ENCODE measurements at places on chromosomes 7 and 10.

DNA sequence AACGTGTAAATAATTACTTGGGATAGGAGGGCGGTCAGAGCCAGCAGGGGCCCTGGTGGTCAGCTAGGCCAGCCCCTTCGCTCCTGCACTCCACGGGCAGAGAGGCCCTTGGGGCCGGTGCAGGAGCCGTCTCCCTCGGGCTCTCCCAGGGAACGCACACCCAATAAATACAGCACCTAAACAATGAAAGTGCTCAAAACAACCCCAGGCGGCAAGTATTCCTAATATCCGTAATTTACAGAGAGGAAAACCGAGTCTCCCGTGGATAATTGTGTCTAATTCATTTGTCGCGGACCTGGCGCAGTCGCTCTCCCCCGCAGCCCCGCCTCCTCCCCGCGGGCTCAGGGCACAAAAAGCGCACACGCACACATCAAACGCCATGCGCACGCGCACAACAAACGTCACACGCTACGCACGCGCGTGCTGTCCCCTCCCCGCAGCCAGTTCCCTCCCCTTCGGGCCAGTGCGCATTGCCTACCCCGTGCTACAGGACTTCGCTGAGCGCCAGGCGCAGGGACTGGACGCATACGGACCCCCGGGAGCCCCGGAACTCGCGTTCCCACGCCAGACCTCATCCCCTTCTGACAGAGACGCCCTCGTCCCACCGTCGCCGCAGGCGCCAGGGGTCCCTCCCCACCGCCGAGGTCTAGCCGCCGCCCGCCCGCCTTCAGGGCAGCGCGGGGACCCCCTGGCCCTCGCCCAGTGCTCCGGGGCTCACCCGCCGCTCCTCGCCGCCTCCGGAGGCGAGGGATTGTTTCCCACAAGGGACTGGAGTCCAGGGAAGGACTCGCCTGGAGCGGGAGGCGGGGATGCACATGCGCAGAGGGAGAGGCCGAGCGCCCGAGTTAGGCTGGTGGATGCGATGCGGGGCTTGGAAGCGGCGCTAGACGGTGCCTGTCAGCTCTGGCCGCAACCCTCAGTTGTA lies at the start of gene ZNF248:
Gene ZNF248 (minus strand): TSS at position 324 of the 925 bp plus-strand sequence. CDS start 1,300 bp downstream, outside the sequence.
- DNase-seq, result peak; percentile 83

GRCh38 chr7:157760004-157760730 lies 423.4 kb downstream of the DNAJB6 start:
- DNase-seq, result no peak

DNA sequence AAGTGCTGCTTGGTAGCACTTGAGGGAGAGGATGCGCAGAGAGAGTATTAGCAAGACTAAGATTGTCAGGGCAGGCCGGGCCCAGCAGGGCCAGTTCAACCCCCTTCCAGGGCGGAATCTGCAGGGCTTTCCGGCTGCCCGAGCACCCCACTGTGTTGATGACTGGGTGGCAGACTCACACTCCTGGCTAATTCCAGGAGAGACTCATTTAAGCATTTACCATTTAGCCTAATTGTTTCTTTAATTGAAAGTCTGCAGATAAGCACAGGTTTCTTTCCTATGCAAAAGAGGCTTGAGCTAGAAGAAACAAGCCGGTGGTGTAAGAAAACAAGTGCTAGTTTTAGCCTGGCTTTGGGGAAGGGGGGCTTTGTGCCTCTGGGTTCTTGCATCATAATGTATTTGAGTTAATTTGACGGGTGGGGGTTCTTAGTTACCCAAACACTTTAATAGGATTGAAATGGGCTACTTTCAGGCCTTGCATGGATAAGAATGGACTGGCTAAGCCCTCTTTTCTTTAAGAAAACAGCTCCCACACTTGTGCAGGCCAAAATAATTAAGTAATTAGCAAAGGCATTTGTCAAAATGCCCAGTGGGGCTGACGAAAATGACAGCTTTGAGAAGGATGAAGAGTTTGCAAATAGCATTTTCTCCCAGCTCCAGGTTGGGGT lies 201.3 kb downstream of the MYOF start:
- no peak for DNase-seq

- no peak for DNase-seq
These were observed 173.3 kb downstream of the PDE1C start for GRCh38 chr7:31896925-31897324.

DNA sequence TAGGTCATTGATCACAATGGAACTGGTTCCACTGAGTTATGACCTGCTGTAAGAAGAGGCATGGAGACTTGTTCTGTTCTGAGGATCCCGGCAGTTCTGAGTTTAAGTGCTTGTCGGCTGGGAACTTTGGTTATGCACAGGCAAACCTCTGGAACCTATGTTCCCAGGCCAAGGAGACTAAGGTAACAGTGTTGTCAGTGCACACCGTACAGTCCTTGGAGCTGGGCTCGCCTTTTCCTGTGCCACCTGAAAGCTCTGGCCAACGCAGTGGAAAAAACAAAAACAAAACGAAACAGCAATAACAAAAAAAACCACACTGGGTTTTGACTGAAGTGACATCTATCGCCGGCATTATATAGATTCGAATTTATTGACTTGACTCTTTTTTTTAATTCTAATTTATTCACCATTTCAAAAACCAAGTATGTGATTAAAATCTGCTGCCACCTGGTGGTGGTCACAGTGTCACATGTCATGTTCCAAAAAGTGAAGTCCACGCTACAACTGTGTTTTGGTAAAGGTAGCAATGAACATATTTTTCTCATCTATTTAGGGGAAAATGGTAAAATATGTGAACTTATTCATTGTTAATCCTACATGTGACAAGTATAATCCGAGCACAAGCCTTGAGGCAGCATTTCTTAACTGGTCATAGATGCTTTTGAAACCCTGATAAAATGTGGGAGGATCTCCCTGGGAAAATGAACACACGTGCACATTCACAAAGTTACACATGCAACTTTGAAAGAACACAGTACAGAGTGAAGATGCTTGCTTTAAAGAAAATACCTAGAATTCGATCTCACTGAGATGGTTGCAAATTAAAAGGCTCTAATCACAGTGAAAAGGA lies 113.8 kb upstream of the PPP2R2D start:
- no peak for DNase-seq

GRCh38 chr7:27767374-27767773 lies 27.4 kb downstream of the TAX1BP1 start:
- no peak for DNase-seq

DNA sequence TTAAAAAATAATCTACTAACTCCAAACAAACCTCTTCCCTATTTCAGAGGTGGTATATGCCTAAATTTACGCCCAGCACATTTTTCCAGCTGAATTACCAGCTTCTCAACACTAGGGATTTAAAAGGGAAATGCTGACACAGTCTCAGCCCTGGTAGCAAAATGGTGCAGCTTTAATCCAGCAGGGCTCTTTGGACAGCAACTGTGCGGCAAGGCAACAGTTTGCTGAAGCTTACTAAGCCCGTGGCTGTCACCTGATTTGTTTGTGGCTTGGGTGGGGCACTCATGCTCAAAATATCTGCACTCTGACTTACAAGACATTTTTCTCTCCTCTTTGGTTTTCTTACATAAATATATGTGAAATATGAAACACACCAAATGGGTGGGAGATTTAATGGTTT lies 206.7 kb downstream of the POU6F2 start:
- no peak for DNase-seq

DNA sequence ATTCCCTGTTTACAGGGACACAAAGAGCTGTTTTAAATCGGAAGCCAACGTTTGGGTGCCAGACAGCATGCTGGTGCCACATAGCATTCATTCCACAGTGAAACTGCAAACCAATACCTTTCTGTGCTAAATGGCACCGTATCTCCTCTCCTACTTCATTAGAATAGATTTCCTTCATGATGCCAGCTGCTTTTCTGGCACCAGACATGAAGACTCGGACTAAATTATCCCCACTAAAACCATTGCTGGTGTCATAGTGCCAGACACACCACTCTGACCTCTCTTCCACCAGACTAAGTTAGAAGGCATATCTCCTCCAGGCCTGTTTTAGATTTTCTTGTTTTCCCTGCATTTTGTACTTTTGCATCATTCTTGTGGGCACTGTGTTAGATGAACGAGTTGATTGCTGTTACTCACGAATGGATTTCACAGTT lies 155.1 kb downstream of the ETV1 start:
- no peak for DNase-seq

- DNase-seq, result no peak
These were observed 184.5 kb upstream of the DKK1 start for GRCh38 chr10:52129410-52130178.

DNA sequence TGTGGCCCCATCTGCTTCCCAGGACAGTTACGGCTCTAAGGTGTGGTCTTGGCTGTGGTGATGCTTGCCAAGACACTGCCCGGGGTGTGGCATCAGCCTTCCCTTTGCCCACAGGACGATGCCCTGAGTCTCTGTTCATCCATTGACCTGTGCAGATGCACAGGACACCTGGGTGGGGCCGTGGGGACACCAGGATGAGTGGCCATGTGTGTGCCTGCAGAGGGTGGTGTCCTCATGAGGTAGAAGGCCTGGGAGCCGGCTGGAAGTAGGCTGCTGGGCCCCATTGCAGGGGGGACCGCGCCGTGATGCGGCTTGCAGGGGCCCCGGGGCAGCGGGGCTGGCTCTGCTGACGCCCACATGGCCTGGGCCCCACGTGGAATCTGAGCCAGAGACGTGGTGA lies 22.4 kb upstream of the PWWP2B start:
- DNase-seq, result no peak

DNA sequence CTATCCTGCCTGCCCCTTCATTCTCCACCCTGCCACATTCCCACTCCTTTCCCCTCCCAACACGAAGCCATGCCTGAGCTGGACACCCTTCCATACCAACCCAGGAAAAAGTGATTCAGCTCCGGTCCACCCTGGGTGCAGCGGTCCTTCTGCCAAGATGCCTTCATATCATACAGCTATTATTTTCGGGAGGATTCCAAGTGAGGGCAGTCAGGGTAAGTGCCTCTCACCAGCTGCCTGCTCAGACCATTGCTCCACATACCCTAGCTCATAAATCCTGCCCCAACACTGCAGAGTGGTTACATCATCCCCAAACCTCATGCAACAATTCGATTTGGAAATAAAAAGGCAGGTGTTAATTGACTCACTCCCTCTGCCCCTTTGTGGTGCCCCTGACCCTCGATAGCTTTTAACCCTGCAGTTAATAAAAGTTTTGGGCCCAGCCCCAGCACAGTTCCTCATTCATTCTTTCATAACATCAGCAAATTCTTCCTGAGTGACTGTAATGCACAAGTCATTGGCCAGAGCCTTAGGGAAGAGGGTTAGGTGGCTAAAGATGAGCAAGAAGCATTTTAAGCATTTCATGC lies 42.6 kb downstream of the ZNF503 start:
- DNase-seq, result peak; percentile 50

GRCh38 chr10:123759501-123760031 lies 93.4 kb downstream of the GPR26 start:
- no peak for DNase-seq

DNA sequence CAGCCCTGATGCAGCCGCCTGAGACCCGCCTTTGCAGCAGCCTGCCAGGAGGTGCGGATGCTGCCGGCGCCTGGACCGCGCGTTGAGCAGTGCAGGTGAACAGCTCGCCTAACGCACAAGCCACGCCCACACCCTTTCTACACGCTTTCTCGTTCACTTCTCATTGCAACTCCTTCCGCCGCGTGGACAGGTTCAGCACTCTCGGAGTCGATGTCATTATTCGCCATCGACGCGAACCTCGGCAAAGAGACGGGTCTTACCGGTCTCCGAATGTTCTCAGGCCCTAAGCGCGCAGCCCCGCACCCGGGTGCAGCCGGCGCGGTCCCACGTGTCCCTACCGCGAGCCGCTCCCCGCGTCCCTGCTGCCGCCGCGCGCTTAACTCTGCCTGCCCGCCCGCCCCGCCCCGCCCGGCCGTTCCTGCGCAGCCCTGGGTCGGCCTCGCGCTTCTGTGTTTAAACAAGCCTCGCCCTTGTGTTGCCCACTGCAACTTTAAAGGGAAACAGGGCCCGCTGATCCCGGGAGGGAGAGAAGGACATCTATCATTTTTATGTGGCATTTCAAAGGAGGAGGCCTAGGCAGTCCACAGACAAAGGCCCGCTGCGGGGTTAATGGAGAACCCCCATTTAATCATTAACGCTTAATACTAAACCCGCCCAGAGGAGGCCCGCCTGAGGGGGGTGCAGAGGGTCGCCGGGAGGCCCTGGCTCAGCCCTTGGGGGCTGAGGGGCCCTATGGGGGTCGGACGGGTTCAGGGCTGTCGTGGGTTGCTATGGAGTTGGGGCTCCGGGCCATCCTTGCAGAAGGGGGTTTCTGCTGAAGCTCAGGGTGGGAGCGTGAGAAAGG lies 128.5 kb downstream of the WDR11 start:
- DNase-seq, result no peak

- peak; percentile 19 for DNase-seq
These were observed 24.3 kb upstream of the ZRANB1 start for GRCh38 chr10:124917428-124918190.

- no peak for DNase-seq
These were observed 106.4 kb downstream of the GSAP start for GRCh38 chr7:77309714-77310220.

- DNase-seq, result no peak
These were observed 19.8 kb downstream of the RGR start for GRCh38 chr10:84264611-84265141.

- DNase-seq, result no peak
These were observed 610.5 kb downstream of the KCNMA1 start for GRCh38 chr10:77027141-77027540.

- no peak for DNase-seq
These were observed 85.9 kb downstream of the UBE3C start for GRCh38 chr7:157224627-157225026.

- no peak for DNase-seq
These were observed 37.2 kb downstream of the CYCS start for GRCh38 chr7:25087855-25088254.

- no peak for DNase-seq
These were observed 55.0 kb upstream of the EN2 start for GRCh38 chr7:155402941-155403340.

GRCh38 chr7:18855796-18856195 lies 261.6 kb downstream of the TWIST1 start:
- DNase-seq, result no peak

GRCh38 chr10:28316696-28317095 lies 13.8 kb upstream of the MPP7 start:
- no peak for DNase-seq

DNA sequence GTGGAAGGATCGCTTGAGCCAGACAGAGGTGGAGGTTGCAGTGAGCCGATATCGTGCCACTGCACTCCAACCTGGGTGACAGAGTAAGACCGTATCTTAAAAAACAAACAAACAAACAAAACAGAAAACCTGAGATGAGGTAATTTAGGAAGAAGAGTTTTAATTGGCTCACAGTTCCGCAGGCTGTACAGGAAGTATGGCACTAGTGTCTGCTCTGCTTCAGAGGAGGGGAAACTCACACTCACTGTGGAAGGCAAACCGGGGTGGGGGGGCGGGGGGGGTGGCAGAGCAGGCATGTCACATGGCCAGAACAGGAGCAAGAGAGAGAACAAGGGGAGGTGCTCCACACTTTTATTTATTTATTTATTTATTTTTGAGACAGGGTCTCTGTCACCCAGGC lies 5.1 kb downstream of the UBE2D4 start:
- peak; percentile 25 for DNase-seq

DNA sequence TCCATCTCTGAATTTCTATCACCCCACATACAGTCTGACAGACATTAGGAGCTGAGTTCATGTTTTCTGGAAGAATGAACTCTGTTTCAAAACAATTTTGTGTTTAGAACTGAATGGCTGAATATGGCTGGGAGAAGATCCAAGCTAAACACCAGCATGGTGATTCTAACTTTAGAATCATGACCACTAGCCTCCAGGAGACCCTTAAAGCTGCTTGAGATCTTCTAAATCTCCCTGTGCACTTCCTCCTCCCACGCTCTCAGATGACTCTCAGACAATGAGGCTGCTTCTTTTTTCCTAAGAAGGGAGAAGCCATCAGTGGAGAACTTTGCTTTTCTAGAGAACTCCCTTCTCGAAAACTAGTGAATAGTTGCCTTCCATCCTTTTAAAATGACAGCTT lies 711.2 kb downstream of the GRID1 start:
- no peak for DNase-seq
